NAMALWA (cell line): ENCODE measurements at places on chromosomes 11 and 22.

DNA sequence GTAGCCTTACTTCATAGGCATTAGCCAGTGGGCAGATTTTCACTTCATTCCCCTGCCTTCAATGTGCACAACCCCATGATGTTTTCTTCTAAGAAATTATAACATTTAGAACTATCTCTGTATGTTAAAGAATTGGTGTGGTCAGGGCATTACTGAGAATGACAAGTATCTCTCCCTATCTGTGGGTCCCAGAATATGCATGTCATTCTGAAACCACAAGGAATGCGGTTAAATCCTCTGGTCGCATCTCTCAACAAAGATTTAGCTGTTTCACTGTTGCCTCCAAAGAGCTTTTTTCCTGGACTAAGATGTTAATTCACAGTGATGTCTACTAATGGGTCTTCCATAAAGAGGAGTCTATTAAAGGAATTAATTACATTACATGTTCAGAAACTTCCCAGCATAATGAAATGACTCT lies 62.7 kb downstream of the LIF start:
- DNase-seq, result no peak

GRCh38 chr11:46451759-46452158 lies 60.2 kb upstream of the CHRM4 start:
- DNase-seq, result no peak

DNA sequence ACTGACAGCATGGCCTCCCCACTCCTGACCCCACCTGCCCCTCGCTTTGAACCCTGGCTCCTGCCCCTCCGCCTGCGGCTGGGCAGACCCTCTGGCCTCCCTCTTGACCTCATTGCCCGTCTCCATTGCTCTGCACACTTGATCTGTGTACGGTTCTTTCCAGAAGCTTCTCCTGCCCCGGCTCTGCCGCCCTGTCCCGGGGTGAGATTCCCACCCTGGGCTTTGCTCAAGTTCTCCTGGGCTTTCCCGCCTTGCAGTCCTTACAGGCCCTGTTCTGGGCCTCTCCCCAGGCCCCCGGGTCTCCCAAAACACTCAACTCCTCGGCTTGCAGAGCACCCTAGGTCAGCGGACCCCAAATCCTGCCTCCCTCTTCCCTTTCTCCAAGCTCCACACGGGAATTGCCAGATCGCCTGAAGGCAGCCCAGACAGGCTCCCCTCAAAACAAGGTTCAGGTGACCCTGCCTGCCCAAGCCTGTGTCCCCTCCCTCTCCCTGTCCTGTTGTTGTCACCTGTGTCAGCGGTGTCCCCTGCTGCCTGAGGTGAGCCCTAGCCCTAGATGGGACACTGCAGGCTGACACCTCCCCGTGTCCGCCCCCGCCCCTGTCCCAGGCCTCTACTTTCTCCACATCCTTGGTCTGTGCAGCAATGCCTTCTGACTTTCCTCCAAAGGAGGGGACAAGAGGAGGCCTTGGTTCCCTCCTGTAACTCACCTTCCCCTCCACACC lies 1.5 kb downstream of the GAL start:
- DNase-seq, result no peak

- no peak for DNase-seq
Observed at GRCh38 chr11:44811841-44812448, 85.2 kb downstream of the TSPAN18 start.

DNA sequence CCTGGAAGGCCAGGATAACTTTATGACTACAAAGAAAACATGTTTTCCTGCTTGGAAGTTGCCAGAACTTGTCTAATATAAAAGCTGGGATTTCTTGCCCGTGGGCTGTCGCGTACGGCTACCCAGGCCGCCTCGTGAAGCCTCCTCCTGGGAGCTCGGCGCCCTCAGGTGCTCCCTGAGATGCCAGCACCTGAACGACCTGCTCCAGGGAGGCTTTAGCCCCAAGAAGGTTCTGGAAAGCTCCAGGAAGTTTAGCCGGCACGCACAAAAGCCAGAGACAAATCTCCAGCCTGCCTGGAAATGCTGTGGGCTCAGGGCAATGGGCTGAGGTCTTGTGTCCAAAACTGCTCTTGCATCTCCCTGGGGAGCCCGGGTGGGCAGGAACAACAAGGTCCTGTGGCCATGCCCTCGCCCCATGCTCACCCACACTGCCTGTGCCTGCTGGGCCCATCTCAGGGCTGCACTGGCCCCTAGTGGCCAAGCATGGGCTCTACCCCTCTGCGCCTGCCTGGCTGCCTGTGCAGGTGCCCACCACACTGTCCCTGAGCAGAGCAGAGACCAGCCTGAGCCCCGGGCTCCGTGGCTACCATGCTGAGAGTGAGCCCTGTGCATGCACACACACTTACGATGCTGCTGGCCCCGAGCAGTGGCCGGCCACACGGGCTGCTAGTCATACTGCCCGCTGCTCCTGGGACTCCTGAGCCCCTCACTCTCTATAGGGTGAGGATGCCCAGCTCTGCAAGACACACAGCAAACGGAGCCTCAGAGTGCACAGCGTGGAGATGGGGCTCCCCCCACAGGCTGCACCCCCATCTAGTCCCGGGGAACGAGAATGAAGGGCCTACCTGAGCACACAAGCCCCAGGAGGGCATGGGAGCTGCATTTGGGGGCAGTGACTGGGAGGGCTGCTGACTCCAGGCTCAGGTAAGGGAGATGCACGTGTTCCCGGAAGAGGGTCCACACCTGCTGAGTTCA lies 4.9 kb upstream of the CELSR1 start:
- peak; percentile 80 for DNase-seq

DNA sequence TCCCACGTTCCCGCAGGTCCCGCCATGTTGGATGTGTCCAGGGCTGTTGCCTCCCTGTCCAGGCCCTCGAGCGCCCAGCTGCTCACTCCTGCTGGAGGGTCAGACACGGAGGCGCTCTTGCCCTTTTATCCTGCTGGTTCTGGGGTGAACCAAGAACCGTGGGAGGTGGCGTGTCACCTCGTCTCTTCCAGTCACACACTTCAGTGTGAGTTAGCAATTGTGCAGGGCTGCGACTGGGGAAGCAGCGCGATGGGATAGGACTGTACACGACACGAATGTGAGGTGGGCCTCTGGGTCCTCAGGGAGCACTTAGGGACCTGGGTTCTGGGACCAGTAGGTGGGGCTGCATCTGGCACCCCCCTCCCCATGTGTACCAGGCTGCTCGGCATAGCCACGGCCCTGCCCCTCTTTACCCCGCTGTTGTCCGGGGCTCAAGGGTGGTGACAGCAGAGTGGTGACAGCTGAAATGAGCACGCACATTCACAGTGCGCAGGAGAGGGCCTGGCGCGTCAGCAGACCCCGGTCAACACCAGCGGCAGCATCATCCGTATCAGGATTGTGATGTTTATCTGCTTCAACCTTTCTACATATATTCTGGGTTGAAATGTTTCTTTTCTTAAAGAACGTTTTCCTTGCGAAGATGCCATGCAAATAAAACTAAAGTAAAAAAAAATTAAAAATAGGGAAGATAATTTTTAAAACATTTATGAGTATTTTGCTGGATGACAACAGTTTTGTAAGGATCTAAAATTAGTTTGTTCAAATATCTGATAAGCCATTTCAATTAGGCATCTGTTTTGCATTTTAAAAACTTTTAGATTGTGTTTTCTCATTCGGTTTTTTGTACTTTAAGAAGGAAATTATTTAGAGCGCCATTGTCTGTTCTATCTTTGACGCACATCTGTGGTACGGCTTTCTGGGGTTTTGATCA lies 210.7 kb downstream of the TBC1D22A start:
- DNase-seq, result no peak

DNA sequence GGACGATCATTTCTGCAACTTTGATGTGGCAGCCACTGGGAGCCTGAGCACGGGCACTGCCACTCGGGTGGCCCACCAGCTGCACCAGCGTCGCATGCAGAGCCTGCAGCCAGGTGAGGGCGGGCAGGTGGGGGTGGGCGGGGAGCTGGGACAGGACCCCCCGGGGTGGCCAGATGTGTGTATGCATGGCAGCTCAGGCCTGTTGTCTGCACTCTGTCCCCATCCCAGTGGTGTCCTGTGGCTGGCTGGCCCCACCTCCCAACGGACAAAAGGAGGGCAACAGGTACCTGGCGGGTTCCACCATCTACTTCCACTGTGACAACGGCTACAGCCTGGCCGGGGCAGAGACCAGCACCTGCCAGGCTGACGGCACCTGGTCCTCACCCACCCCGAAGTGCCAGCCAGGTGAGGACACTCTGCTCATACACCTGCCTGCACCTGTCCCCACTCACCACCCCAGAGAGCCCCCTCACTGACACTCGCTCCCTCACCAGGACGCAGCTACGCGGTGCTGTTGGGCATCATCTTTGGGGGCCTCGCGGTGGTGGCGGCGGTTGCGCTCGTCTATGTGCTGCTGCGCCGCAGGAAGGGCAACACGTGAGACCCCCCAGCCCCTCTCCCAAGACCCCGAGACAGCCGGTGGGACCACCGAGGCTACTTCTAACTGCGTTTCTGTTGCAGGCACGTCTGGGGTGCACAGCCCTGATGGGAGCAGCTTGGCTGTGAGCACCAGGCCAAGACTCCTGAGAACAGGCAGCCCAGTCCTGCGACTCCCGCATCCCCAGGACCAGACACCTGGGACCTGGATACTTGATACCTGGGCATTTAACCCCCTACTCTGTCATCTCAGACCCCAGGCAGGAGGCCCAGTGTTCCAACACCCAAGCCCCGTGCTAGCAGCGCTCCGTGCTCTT lies 6.7 kb downstream of the SUSD2 start:
- DNase-seq, result no peak

- DNase-seq, result no peak
Observed at GRCh38 chr11:35174666-35175065, 35.7 kb downstream of the CD44 start.

- DNase-seq, result peak; percentile 33
Observed at GRCh38 chr22:22616636-22617035, 27.8 kb upstream of the GGTLC2 start.

- no peak for DNase-seq
Observed at GRCh38 chr22:43183496-43184277, 3.2 kb downstream of the TTLL12 start.

DNA sequence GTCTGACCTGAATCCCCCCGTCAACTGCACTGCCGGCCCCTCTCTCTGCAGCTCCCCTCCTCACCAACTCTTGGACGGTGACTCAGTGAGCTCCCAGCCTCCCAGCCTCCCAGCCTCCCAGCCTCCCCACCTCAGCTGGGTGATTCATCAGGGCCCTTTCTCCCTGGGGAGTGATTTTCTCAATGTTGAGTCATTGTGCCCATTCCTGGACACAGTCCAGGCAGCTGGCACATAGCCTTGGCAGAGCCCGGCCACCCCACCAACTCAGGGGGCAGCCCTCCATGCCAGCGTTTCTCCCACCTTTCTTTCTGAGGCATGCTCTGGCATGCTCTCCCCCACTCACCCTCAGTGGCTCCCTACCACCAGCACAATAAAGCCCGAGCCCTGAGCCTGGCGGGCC lies 30.7 kb downstream of the PDE2A start:
- DNase-seq, result no peak

DNA sequence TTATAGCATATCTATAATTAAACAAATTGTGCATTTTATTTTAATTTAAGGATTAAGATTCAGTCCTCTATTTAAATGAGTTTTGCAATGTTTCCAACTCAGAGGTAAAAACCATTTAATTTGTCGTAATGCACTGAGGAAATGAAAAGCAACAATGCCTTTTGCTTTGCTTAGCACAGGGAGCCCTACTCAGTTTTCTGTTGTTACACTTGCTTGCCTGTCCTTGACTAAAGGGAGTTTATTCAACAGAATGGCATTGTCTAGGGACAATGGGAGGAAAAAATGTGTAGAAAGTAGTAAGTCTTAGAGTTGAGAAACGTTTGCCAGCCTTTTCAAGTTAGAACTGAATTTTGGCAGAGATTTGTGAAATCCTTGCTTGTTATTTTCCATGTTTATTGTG lies 734.2 kb upstream of the ANO3 start:
- DNase-seq, result no peak

- no peak for DNase-seq
Observed at GRCh38 chr11:69732910-69733309, 29.1 kb upstream of the FGF19 start.

GRCh38 chr11:122100756-122101080 lies 15.3 kb downstream of the BLID start:
- DNase-seq, result no peak

DNA sequence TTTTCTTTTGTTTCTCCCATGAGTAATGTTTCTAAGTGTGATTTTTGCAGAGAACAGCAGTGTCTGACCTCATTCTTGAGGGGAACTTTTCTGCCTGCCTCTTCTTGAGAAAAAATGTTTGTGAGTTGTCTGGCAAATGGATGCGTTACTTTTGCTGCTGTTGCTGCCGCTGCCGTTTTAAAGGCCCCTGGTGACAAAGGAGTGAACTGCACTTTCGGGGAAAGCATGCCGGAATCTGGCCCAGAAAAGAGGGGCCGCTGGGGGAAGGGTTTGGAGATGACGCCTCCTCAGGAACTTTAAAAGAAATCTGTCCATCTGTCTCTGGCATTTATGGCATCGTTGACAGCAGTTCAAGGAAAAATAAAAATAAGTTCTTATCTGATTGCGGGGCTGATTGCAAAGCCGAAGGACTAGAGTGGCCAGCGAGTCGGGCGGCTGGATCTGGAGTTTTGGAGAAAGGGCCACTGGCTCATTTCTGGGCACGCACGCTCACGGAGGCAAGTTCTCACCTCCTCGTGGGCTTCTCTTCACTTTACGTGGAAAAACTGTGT lies 16.5 kb downstream of the ZBTB16 start:
- peak; percentile 31 for DNase-seq

DNA sequence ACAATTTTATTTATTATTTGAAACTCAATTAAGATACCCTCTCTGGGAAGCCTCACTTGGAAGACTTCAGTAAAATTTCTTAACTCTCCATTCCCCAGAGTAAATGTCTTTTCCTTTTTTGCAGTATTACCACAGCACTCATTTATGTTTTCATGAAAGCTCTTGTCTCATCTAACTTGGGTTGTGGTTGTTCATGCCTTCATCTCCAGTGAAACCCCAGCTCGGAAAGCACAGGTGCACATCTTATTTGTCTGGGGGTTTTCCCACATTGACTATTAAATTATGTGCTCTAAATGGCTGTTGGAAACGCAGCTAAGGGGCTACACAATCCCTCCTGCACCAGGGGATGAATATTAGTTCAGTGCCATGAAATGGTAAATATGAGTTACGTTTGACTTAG lies 954.2 kb upstream of the RAG2 start:
- no peak for DNase-seq

- no peak for DNase-seq
Observed at GRCh38 chr11:119189393-119189792, 4.1 kb downstream of the NHERF4 start.

GRCh38 chr11:24082860-24083259 lies 414.0 kb upstream of the LUZP2 start:
- DNase-seq, result no peak

DNA sequence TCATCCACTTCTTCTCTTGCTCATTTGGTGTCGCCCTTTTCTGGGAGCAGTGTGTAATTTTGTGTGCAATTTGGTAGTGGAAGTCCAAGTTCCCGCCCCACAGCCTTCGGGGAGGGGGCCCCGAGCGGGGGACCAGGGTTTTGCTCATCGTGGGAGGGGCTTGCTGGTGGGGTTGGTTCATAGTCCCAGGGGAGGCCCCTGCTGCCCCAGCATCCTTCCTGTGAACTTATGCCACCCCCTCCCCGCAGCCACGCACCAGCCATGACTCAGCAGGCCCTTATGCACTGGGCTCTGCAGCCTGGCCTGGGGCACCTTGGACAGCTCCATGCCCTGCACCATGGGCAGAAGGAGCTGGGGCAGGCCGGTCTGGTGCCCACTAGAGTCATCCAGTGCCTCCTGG lies 1183.6 kb downstream of the BRD1 start:
- DNase-seq, result no peak
